ENCODE measurements at places on chromosomes 16 and 17.

GRCh38 chr17:82678265-82678891 is 20.1 kb downstream of the RAB40B start:
- DNase-seq = no peak

DNA sequence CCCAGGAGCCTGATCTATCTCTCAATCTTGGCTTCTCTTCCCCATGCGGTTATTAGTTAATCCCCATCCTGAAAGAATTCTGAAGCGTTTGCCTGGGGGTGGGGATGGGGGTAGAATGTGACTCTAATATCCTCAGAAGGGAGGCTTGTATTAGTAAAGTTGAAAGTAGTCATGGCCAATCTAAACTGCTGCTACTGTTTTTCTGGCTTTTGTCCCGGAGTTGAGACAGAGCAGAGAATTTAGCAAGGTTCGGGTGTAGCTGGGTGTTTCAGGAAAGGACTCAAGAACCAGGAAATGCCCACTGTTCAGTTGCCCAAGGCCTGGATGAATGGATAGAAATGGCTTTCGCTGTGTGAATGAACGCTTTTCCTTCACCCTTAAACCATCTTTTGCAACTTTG is 17.6 kb upstream of the ITGAM start:
- no peak for DNase-seq

DNA sequence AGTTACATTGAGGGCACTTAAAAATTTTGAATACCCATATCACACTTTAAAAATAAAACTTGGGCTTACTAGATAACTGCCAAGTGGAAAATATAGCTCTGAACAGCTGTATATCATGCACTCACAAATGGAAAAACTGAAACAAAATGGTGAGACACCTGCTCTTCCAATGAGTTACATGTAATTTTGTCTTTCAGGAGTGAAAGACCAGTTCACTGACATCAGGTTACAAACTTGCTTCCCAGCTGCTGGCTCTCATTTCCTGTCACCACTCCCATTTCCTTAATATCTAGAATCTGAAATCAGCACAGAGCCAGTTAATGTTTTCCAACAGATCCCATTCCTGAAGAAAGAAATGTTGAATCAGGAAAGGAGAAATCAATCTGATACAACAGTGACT is 10.8 kb downstream of the CSNK2A2 start:
- DNase-seq = no peak

DNA sequence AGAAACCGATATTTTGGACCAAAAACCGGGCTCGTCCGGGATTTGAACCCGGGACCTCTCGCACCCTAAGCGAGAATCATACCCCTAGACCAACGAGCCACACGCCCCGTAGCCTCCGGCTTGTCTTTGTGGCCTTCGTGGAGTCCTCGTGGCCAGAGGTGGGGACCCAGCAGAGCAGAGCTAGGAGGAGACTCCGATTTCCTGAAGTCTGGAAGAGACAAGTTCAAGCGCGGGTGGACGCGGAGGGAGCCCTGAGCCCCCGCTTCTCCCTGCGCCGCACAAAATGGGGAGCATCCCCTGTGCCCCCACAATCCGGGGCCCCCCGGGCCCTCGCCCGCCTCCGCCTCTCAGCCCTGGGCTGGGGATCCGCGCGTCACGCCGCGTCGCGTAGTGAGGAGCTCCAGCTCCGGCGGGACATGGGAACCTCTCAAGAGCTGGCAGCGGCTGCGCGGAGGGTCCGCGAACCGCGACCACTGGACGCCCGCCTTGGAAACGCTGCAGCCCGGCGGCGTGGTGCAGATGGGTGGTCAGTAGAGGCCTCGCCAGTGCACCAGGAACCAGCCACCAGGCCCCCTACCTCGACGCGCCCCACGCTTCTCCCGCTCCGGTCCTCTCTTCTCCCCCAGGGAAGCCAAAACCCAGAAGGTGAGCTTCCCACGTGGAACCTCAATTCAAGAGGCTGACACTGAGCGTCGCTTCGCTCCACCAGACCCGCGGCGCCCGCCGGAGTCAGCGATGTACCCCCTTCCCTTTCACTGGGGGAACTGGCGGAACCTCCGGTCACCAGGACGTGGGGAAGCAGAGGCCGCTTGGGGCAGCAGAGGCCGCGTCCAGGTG is 5.2 kb upstream of the OR1F1 start:
- DNase-seq = peak; percentile 82

GRCh38 chr17:44362949-44363612 is 572 bp downstream of the FAM171A2 start:
- no peak for DNase-seq

GRCh38 chr16:1137604-1138003 is 15.3 kb upstream of the CACNA1H start:
- no peak for DNase-seq

DNA sequence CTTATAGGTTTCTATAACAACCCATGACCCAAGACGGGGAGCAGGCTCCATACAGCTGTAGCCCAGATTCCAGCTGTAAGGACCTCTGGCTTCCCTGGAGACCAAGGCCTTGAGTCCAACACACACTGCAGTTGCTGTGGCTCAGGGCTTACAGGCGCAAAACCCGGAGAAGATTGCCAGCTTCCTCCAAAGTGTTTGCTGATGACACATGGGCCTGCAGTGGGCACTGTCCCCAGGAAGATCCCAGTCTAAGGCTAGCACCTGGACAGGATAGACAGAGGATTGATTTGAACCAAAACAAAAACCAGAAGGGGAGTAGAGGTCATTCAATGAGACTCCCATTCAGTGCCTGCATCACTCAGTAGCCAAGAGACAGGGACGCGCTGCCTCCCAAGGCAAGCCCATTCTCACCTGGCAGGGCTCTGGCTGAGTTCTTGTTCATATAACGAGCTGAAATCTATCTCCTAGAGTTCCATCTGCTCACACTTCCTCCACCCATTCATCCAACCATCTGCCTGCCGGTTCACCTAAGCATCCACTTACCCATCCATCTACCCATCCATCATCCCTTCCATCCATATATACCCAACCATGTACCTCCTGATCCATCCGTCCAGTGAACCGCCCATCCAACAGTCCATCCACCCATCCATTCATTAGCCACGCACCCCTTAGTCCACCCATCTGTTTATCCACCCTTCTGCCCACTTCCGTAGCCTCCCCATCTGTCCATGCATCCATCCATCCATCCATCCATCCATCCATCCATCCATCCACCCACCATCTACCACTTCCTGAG is 10.2 kb downstream of the RAB11FIP4 start:
- DNase-seq = no peak

- no peak for DNase-seq
Measured at GRCh38 chr16:82533189-82533588, 93.6 kb upstream of the CDH13 start.

GRCh38 chr17:83125515-83126274 is 46.3 kb downstream of the METRNL start:
- DNase-seq = no peak

DNA sequence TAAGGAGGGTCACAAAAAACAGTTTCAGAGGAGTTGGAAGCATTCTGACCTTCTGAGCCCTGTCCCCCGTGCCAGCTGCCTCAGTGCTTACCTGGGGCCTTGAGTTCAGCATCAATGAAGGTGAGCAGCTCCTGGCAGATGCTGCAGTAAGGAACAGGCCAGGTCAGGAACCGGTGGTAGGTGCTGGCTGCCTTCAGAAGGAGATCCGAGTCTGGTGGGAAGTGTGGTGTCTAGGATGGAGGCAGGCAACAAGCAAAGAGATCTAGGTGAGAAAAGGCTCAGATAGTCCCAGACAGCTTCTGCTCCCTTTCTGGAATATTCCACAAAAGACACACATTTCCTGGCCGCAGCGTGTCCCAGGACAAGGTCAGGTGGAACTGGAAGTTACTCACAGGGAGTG is 37.2 kb upstream of the PIK3R6 start:
- no peak for DNase-seq

DNA sequence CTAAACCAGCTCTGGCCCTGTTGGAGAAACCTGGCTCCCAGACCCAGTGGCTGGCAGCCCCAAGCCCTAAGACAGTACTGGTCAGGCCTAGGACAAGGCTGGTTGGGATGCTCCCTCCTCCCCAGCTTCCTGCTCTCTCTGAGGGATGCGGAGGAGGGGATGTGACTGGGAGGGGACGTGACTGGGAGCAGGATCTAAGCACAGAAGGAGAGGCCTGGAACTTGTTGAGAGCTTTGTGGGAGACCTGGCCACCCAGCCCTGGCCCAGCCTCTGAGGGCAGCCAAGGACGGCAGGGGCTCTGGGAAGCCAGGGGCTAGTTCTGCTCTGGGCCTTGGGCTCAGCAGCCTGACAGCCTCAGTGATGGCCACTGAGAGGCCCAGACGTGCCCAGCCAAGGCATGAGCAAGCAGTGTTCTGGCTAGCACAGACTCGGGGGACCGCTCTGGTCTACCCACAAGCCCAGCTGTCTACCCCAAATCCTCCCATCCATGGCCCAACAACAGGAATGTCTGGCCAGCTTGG is 22.8 kb downstream of the ATP6V0D1 start:
- no peak for DNase-seq

DNA sequence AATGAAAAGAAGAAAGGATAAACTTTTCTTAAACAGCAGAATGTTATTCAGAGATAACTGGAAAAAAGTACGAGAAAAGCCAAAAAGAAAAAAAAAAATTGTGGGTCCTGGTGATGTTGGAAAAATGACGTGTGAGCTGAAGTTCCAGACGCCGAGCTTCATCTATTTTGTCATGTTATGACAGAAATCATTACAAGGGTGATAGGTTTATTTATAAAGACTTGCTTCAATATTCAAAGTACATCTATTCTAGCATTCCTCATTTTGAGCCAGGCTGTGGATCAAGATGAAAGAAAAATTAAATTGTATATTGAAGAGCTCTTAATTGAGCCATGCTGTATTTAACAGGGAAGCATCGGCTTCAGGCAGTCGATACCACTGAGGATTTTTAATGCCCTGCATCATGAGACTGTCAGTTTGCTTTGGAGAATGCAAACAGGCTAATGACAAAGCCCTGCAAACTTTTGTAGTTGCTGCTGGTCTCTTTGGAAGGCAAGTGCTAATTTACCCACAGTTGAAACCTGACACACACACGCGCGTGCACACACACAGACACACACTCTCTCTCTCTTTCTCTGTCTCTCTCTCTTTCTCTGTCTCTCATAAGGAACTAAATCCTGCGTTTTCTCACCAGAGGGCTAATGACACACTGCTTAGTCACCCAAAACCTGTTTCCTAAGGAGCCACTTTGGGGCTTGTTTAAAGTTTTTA is 110.7 kb downstream of the WWOX start:
- no peak for DNase-seq

GRCh38 chr17:37142294-37142896 is 193.6 kb downstream of the AATF start:
- DNase-seq = no peak

GRCh38 chr16:66364117-66364958 is 2.2 kb upstream of the CDH5 start:
- DNase-seq = no peak

DNA sequence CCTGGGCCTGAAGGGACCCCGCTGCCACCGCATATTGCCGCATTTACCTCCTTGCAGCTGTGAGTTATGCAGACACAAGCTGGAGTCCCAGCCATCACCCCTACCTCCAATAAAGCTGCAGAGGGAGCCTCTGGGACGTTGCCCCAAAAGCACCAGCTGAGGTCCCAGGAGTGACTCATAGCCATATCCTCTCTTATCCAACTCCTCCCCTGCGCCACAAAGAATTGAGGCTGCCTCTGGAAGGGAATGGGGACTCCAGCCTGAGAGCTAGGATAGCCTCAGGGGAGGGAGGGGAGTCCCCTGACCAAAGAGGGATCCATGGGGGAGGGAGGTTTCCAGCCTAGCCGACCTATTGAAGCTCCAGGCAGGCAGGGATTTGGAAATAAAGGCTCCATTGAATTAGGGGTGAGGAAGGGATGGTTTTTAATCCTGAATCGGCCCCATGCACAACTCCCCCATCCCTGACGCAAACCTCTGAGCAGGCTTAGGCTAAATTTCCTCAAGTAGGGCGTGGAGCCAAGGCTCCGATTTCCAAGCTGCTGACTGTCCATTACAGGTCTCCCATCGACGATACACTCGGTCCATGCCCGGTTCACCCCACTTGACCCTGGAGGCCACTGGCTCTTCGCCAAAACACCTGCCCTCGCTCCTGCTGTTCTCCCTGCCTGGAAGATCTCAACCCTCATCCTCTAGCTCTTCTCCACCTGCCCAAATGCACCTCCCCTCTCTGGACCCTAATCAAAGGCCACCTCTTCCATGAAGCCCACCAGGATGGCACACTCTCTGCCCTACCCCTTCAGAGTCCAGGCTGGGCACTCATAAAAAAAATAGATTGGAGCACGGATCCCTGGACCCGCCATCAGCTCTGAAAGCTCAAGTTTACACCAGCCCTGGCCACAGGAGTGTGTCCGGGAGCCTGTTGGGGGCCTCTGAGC is 27.5 kb downstream of the PIMREG start:
- DNase-seq = no peak

DNA sequence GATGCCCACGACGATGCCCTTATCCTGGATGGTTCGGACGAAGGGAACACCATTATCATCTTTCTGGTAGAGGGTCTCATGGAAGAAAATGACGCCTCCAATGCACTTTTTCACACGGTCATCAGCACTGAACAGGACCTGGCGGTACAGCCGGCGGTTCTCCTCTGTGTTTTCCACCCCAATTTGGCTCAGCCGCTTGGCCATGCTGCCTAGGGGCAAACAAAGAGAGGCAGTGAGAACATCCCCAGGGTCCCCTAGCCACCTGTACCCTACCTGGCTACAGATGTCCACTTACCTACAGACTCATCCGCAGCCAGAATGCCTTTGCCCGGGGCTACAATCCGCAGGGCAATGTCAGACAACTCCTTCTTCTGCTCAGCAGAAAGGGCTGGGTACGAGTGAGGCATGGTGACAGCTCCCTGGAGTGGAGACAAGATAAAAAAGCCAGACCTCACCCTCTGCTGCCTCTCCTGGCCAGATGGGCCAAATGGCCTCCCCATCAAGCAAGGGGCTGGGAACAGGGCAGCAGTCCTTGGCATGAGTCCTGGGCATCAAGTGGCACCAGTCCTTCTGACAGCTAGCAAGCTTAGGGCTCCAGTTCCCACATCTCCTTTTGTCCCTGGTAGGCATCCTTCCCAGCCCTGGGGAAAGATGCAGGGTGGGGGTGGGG is 1.4 kb downstream of the ALDOC start:
- no peak for DNase-seq

DNA sequence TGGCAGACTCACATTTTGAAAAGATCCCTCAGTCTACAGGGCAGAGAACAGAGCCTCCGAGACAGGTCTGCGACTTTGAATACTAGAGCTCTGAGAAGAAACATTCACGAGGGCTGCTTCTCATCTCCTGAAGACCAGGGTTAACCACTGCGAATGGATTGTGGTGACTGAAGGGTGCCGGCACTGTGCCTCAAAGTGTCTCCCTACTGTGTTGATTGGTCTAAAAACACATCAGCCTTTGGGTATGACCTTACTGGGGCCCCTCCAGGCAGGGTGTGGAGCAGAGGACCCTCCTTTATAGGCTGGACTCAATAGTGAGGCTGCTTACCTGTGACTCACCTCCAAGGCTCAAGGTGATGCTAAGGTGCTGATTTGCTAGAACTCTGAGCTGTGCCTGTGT is 2.6 kb upstream of the LGALS9 start:
- no peak for DNase-seq

DNA sequence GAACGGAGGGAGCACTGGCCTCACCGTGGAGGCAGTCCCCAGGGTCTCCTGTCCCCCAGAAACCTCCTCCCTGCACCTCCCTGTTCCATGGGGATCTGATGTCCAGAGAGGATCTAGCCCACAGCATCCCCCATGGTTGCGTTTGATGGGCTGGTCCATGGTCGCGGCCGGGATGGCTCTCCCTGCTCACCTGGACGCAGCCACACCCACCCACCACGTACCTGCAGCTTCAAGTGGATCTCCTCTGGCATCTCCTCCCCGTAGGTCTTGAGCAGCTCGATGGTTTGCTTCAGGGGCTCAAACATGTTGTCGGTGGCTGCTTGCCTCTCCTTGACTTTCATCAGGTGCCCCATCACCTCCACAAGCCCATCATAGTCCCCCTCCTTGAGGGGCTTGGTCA is 47.9 kb downstream of the DNAH17 start:
- DNase-seq = no peak

- DNase-seq = no peak
Measured at GRCh38 chr17:83183951-83184506, 104.6 kb downstream of the METRNL start.
